Left hindlimb (tissue), 1 donor: ENCODE measurements at places on chromosomes 6 and 20.

GRCh38 chr20:39857187-39857586 lies 831.8 kb downstream of the MAFB start:
- DNase-seq = no peak

- DNase-seq = peak; percentile 53
Observed at GRCh38 chr20:57999465-58000111, 228.9 kb downstream of the ANKRD60 start.

DNA sequence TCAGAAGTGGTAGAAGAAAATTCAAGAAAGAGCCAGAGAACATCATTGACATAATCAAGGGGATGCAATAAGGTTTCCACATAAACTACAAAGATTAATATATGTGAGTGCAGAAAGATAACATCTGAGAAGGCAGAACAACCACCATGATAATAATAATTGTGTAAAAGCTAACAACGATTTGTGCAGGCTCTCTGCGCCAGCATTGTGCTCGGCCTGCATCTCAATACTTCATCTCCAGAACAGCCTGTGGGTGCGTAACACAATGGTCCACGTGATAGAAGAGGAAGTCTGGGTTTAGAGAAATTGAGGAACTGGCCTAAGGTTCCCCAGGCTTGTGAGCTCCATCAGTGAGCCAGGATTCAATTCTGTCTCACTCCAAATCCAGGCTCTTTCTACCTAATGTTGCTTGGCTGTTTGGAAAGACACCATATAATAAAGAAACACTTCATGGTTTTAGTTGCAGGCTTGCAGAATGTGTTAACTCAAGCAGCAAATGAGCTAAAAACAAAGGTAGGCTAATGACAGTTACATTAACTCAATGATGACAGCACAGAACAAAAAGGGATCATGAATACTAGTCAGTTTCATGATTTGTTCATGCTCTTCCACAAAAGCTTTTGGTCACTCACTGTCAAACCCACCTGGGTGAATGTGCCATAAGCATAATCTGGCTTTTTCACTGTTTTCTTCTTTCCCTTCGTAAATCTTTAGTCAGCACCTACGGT lies 71.2 kb downstream of the LY86 start:
- DNase-seq = no peak

GRCh38 chr20:63118303-63119120 lies 97.4 kb downstream of the YTHDF1 start:
- no peak for DNase-seq

- peak; percentile 57 for DNase-seq
Observed at GRCh38 chr6:161370880-161371279, 97.0 kb upstream of the AGPAT4 start.

- no peak for DNase-seq
Observed at GRCh38 chr6:122648726-122649125, 38.5 kb downstream of the PKIB start.

DNA sequence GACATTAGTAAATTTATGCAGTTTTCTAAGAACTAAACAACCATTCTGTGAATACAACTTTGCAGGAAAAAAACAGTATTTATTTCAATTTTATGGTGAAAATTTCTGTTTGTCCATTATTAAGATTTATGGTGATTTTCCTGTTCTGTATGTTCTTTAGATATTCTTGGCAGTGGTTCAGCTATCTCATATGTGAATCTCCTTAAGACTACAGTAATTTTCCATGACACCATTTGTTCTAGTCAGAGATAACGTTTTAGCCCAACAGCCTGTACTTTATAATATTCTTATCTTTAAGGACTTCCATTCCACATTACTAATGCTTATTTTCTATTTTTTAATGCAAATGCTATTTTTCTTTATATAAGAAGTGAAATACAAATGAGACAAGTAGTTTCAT lies 504.0 kb downstream of the RFPL4B start:
- DNase-seq = no peak

- no peak for DNase-seq
Observed at GRCh38 chr6:117481278-117481925, 1.1 kb upstream of the DCBLD1 start.

DNA sequence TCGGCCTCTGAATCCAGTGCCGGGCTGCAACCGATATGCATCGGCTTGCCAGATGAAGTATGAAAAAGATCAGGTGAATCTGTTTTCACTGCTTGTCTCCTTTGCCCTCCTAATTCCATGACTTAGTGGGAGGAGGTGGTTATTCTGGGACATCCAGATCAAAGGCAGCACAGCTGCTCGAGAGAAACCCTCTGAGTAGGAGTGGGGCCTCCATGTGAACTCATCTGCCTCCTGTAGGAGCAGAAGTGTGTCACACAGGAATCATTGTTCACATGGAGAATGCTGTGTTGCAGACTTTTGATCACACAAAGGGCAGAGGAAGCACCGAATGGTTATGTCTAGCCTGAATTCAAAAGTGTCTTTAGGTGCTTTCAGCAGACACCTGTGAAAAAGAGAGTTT lies 73.1 kb upstream of the SLC22A1 start:
- DNase-seq = no peak

GRCh38 chr6:53543359-53544216 lies 1.3 kb downstream of the GCLC start:
- no peak for DNase-seq

GRCh38 chr20:13029687-13030375 lies 21.1 kb downstream of the SPTLC3 start:
- DNase-seq = no peak

DNA sequence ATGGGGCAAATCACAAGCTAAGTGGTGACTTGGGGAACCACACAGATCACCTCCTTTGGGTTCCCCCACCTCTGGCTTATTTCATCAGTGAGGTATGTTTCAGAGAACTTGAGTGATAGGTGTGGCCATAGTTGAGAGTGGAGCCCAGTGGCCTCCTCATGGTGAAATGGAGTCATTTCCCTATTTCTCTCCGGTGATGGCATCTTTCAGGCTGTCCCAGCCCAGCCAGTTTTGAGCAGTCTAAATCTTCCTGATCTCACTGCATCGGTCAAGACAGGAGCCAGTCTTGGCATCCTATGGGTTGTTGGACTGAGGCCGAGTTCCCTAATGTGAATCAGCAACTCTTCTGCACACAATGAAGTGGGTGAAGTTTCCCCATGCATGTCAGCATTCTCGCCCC lies 132.4 kb downstream of the EYA2 start:
- DNase-seq = peak; percentile 49

GRCh38 chr20:19830211-19830785 lies 72.2 kb downstream of the RIN2 start:
- no peak for DNase-seq

GRCh38 chr6:85460154-85460920 lies 10.5 kb downstream of the NT5E start:
- no peak for DNase-seq

DNA sequence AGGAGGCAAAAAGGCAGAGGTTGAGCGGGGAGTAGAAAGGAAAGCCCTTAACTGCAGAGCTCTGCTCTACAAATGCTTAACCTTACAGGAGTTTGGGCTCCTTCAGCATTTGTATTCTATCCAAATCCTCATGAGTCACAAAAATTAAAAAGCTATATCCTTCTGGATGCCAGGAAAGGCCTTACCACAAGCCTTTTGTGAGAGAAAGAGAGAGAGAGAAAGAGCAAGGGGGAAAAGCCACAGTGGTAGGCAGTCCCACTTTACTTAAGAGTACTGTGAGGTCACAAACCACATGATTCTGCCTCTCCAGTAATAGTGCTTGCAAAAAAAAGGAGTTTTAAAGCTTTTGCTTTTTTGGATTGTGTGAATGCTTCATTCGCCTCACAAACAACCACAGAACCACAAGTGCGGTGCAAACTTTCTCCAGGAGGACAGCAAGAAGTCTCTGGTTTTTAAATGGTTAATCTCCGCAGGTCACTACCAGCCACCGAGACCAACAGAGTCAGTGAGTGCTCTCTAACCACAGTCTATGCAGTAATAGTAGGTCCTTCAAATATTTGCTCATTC lies at the start of gene RUNX2:
RUNX2 (plus strand) TSS at position 375 of the 567 bp plus-strand sequence. CDS start 397 bp downstream, outside the sequence.
- peak; percentile 66 for DNase-seq

GRCh38 chr6:149059557-149059956 lies 258.0 kb upstream of the TAB2 start:
- no peak for DNase-seq

DNA sequence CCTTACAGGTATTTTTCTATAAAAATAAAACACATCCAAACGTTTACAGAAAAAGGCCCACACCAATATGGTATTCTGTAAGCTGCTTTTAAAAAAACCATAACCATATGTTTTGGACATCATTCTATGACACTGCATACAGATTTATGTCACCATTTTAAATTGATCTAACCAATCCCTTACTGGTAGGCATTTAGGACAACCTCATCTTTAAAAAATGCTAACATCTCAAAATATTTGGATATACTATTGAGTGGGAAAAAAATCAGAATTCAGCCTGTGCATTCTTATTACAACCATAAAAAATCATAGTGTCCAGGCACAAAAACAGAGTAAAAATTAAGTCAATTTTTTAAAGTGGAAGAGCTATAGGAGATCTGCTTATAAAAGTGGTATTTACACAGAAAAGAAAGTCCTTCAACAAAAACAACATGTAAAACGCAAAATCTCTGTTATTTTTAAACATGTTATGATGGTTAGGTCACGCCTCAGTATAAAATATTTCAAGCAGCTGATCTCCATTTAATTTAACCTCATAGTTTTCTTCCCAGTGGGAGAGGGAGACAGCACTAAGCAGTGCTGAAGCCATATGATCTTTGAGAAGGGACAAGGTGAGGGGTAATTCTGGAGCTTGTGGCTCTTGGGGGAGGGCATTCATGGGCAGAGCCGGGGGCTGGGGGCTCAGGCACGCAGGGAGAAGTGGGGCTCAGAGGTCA lies 21.2 kb downstream of the TRAM2 start:
- DNase-seq = no peak

GRCh38 chr6:52653151-52653550 lies 17.8 kb upstream of the TMEM14A start:
- DNase-seq = no peak

DNA sequence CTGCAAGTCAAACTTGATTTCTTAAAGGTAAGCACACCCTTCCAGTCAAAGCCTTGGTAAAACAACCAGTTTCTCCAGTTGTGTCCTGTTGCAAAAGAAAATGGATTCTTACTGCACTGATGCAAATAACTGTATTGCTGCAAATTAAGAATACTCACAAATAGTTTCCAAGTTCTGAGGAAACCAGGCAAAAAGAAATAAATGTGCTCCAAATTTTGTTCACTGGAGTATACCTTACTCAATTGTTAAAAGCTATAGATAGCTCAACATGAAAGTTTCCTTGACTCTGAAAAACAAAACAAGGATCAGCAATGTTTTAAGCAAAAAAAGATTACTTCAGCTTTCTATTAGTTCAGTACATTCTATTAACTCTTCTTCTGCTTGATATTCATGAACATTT lies 75.2 kb downstream of the SLC16A10 start:
- no peak for DNase-seq

- DNase-seq = no peak
Observed at GRCh38 chr6:36195471-36196112, 952 bp upstream of the BRPF3 start.

DNA sequence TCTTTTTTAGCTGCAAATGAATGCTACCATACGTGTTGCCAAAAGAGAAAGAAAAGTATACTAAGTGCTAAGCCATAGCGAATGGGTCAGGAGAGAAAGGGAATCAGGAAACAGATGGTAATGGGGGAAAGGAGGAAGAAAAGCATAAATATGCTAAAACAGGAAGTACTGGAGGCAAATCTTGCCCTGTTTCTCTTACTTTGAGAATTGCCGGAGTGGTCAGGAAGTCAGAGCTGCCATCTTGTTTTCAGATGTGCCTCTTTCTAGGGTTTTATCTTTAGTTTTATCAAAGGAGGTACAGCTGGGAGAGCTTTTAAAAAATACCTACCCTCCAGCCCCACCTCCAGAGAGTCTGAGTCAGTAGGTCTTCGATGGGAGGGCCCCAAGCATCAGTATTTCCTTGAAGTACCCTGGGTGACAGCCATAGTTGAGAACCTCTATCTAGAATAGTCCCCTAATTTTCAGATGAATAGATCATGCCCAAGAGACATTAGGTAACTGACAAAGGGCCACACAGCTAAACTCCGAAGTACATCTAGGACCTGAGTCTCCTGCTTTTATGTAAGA lies 193.3 kb downstream of the CLIC5 start:
- no peak for DNase-seq

- DNase-seq = no peak
Observed at GRCh38 chr20:9565910-9566550, 51.6 kb downstream of the LAMP5 start.

DNA sequence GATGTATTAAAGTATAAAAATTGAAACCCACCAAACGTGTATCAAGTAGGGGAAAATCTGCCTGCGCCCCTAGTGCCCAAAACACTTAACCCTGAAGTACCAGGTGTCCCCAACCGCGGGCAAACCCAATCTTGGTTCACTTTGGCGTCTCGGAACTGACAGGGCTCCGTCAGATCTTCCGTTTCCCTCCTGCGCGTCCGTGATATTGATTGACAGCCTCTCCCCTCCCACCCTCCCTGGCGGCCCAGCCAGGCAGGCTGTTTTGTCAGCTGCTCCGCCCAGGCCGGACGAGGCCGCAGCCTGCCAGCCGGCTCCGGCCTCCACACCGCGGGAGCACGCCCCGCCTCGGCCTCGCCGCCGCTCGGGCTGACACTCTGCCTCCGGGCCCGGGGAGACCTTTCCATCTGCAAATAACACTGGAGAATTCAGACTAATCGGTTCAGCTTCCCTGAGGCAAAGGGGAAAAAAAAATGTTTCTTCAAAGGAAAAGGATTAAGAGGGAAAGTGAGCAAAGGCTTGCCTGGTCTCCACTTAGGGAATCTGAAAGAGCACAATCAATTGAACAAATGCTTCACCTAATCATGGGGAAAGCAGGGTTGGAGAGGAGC lies 234.9 kb upstream of the MCHR2 start:
- peak; percentile 86 for DNase-seq

GRCh38 chr6:109242029-109242428 lies 140.2 kb downstream of the CD164 start:
- no peak for DNase-seq

DNA sequence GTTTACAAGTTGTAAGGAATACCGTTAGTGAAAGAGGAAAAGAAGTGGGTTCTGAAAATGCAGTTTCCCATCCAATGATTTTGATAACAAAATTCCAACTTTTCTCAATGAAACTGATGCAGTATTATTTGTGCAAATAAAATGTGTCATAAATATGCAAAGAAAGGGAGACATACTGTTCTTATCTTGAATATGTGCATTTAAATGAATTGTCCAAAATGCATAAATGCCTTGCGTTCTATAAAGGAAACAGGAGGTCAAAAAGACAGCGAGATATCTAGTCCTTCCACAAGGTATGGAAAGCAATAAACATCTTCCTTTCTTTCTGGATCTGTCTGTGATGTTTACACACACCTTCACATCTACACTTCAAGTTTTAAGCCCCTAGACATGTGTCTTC lies 54.6 kb upstream of the ISM1 start:
- no peak for DNase-seq

DNA sequence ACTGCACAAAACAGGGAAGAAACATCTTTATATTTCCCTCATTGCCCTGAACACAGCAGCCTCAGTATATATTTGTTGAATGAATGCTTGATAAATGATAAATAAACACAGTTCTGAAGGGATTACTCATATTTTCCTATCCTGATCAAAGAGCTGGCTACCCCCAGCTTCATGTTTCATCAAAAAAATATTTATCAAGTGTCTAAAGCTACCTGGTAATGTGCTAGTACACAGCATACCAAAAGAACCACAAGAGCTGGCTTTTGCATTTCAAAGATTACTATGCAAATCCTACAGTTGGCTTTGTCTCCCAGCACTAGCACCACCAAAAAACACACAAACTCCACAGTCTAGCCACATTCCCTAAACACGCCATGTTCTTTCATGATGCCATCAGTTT lies 130.0 kb downstream of the BTBD9 start:
- DNase-seq = no peak

GRCh38 chr20:48820649-48820973 lies 7.2 kb downstream of the PREX1 start:
- no peak for DNase-seq

- DNase-seq = no peak
Observed at GRCh38 chr6:11848346-11848651, 69.7 kb upstream of the ADTRP start.
